ENCODE measurements at places on chromosomes 3 and 15. TPM values are rescaled to one million over a fixed set of nuclear protein-coding genes. Genes with fewer than 3 reads are reported as not detected.

DNA sequence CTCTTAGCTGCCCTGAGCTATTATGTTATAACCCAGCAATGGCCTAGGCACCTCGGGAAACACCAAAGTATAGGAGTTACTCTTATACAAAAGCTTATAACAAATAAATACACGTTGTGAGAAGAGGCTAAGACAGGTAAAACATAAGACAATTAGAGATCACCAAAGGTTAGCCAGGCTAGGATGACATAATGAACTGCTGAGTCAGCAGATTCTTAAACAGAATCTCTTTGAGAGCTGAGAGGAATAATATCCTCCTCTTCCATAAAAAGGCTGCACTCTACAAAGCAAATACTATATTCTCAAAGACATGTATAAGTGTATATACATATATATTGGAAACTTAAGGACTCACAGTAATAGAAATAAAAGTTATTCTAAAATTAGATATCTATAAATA lies 37.2 kb downstream of the GOLIM4 start:
- no peak for DNase-seq

GRCh38 chr3:87298111-87298718 lies 21.8 kb upstream of the POU1F1 start:
- no peak for DNase-seq

The CCNL1 gene
- 180 TPM for total RNA-seq

DNA sequence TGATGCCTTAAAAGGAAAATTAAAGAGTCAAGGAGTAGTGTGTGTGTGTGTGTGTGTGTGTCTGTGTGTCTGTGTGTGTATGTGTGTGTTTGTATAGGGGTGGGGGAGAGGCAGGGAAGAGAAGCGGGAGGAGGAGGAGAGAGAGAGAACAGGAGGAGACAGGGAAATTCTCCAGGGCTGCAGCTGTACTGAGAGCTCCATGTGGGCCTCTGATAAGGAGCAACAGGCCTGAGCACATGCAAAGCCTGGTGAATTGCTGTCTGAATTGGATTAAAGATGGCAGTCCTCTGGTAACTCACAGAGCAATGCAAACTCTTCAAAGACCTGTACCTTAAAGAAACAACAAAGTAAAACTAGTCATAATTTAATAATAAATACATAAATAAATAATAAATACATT lies 70.6 kb downstream of the SEMA6D start:
- peak; percentile 34 for DNase-seq

DNA sequence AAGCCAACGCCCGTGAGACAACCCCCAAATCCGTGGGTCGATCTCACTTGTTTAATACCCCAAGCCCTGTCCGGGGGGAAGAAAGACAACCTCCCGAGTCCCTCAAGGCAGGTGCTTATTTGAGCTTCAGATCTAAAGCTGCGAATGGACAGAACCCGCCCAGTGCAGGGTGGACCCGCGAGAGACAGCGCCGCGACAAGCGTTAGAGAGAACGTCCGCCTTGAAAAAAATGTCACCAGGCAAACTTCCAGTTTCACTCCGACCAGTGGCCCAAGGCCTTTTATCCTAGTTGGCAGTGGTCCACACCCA lies 740 bp upstream of the OXSR1 start:
- DNase-seq: no peak

DNA sequence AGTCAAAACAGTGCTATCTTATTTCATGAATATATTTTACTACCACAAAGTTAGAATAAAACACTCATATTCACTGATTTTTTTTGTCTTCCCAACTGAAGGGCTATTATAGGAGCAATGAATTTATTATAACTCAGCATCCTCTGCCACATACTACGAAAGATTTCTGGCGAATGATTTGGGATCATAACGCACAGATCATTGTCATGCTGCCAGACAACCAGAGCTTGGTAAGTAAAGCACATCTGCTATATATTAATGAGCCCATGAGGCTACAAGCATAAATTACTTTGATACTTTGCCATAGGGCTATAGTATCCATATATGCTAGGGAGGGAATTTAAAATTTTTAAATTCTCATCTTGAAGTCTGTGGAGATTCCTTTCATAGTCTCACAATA lies 95.9 kb downstream of the FEZF2 start:
- DNase-seq: no peak

DNA sequence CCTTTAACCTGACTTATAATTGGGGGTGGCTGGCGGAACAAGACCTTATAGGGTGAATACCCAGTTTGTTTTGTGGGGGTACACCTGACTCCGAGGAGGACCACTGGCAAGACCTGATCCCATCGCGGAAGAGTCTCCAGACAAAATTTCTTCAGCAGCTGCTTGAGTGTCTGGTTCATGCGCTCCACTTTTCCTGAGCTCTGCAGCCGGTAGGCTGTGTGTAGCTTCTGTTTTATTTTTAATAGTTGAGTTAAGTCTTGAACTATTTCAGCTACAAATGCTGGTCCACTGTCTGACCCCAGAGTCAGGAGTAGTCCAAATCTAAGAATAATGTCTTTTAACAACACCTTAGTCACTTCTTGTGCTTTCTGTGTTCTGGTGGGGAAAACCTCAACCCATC lies 21.2 kb upstream of the NOX5 start:
- no peak for DNase-seq

DNA sequence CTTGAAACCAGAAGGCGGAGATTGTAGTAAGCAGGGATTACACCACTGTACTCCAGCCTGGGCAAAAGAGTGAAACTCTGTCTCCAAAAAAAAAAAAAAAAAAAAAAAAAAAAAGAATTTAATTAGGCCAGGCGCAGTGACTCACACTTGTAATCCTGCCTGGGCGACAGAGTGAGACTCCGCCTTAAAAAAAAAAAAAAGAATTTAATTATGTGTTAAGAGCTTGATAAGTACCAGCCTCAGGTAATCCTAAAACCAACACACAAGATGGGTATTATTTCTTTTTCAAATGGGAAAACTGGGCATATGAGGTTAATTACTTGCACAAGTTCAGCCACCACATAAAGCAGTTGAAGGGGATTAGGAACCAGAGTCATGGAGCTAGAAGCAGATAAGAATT lies 49.0 kb downstream of the PBRM1 start:
- no peak for DNase-seq

GRCh38 chr15:51917493-51917892 lies 54.1 kb downstream of the LEO1 start:
- DNase-seq: no peak

- no peak for DNase-seq
Measured at GRCh38 chr3:73350996-73351395, 273.7 kb downstream of the PDZRN3 start.

GRCh38 chr3:102089239-102089638 lies 239.9 kb downstream of the NFKBIZ start:
- DNase-seq: no peak

The ARL14 gene
- not detected for total RNA-seq

The FBXW12 gene
- not detected for total RNA-seq

The KLF15 gene
- total RNA-seq: 208 TPM

DNA sequence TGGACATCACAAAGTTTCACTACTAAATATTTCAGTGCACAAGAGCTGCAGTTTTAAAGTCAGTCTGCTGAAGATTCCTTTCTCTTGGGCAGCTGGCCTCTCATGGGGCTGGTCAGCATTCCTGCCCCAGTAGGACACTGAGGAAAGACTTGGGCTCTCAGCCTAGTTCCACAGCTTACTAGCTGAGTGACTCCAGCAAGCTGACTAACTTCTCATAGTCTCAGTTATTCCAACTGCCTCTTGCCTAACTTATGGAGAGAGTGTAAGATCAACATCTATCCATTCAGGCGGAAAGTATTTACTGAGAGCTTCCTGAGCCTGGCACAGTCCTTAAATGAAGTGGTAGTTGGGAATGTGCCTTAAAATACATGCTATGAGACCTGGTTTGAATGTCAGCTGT lies 27.0 kb downstream of the TM4SF4 start:
- no peak for DNase-seq

GRCh38 chr3:148175214-148175613 lies 522.5 kb upstream of the AGTR1 start:
- no peak for DNase-seq

The CAND2 gene
- 10.8 TPM for total RNA-seq

DNA sequence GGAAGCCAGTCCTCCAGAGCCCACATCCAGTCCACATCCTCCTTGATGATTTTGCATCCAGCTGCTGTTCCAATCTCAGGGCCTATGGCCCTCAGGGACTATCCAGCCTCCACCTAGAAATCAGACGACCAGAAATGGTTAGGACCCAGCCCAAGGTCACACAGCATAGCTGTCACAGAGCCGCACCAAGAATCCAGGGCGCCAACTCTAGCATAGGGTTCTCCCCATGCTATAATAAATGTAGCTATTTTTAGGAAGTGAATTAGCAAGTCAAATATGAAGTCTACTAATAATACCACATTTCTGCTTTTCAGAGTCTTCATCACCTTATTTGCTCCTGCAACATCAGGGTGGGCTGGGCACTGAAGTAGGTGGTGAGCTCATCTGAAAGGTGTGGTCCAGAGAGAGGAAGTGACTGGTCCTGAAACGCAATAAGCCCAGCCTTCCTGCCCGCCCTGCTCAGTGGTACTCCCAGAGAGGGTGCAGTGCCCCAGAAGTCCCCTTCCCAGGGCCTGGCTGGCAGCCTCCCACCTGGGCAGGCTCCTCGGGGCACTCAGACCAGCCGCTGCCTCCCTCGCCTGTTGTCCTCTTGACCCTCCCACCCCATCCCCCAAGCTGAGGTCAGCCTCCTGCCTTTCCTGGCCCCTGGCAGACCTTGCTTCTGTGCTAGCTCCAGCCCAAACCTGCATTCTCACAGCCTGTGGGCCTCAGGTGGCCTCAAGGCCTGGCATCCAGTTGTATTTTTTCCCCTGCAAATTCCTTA lies 17.6 kb upstream of the CYP11A1 start:
- DNase-seq: no peak

DNA sequence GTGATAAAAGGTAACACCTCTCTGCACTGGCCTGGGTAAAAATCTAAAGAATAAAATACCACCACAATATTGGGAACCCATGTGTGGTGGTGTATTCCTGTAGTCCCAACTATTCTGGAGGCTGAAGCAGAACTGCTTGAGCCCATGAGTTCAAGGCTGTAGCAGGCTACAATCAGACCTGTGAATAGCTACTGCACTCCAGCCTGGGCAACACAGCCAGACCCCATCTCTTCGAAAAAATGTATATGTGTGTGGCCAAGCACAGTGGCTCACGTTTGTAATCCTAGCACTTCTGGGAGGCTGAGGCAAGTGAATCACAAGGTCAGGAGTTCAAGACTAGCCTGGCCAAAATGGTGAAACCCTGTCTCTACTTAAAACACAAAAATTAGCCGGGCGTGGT lies 1.8 kb upstream of the RPL14 start:
- DNase-seq: no peak

The MEIS2 gene
- 53.8 TPM for total RNA-seq

DNA sequence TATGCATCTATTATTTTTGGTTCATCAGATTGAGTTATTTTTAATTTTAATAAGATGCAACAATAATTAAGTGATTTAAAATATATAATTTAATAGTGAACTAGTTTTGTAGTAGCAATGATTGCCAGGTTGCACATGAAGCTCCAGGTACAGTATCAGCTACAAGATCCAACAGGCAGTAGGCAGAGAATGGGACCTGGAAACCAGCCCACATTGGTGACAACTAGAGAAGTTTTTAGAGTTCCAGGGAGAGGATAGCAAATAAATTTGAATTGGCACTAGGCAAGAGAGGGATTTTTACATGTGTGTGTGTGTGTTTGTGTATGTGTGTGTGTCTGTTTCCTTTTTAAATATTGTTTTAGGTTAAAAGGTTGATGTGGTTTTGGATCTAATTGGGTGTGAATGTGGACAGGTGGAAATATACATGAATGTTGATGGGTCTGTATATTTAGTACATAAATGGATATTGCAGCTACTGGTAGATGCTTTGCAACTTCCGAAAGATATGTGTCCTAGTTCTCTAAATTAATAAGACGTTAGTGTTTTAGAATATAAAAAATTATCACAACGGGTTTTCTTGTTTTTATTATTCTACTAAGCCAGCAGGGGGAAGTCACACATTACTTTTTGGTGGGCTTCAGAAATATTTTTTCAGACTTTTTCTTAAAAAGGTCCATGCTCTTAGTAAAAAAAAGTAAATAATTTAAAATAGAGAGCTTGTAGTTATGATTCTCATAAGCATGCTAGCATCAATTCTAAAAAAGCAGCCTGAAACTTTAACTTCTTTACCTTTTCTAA lies 110.1 kb upstream of the GBE1 start:
- no peak for DNase-seq

The LRRC2 gene
- 0.83 TPM for total RNA-seq

GRCh38 chr3:69122403-69122802 lies at the start of gene LMOD3:
LMOD3 (minus strand) TSS chr3:69122595; CDS start chr3:69122386, 209 bp downstream.
- no peak for DNase-seq

GRCh38 chr3:10753964-10754363 lies 62.1 kb upstream of the SLC6A11 start:
- DNase-seq: no peak

GRCh38 chr15:89359471-89360293 lies 25.1 kb upstream of the POLG start:
- no peak for DNase-seq

The PLA2G4F gene
- not detected for total RNA-seq

GRCh38 chr15:33894193-33894592 lies 74.1 kb upstream of the CHRM5 start:
- DNase-seq: no peak

Measured in esophagus muscularis mucosa (tissue), 4 donors.